Caco-2 (cell line): ENCODE measurements at places on chromosomes 4 and X.

DNA sequence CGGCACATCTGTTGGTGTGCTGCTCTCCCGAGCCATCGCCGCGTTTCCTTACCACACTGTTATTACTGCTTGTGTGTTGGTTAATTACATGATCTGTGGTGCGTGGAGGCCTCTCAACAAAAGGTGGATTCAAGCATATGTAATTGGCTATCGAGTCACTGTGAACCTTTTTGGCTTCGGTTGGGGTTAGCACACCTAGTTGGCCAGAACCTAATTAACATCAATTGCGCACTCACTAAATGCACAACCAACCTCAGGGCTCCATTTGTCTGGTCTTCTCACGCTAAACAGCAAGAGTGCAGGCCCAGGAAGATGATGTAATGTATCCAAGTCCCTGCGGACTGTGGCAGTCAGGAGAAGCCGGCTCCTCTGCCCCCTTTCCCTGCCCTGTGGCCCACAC, 17.4 kb downstream of the ENPP6 start:
- no peak for DNase-seq

DNA sequence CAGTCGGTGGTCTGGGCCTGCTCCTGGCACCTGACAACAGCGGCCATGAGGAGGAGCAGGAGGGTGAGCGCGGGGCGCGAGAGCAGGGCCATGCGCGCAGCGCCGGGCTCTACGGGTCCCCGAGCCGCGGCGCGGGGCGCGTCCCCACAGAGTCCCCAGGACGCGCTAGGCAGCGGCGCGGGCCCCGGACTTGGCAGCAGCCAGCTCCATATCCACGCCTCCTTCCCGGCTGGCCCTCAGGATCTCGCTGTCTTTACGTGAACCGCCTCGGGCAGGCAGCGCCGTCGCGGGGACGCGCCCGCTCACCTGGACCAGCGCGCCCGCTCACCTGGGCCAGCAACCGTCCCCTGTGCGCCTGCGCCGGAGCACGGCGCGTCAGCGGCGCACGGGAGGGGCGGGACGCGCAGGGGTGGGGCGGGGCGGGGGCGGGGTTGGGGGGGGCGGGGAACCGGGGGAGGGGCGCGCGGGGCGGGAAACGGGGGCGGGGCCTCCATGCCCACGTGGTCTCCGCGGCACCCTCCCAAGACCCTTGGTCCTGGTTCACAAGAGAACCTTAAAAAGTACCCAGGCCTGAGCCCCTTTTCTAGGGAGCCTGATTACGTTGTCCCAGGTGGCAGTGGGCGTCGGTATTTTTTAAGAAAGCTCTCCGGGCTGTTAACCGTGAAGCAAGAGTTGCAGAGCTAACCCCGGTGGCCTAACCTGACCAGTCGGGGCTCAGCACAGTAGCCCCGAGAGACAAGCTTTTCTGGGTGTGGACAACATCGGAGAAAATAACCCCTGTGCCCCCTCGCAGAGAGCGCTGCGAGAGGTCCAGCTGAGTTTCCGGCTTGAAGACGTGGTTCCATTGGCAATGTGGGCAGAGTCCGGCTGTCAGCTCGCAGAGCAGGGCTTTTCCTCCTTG, at the start of gene PLA2G12A:
PLA2G12A (minus strand) TSS at position 353 of the 901 bp plus-strand sequence; CDS start at position 92, 261 bp downstream.
- DNase-seq, result peak; percentile 93

DNA sequence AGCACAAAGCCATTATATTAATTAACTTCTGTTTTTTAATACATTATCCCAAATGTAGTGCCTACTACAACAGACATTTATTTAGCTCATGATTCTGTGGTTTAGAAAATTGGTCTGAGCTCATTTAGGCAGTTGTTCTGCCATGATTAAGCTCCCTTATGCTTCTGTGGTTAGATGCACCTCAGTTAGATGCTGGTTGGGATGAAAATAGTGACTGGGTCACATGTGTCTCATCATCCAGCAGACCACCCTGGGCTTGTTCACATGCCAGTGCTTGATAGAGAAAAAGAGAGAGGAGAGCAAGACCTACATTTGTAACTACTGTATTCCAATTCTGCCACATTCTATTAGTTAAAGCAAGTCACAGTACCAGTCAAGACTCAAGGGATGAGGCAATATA, 376.4 kb upstream of the GNPDA2 start:
- DNase-seq, result no peak

DNA sequence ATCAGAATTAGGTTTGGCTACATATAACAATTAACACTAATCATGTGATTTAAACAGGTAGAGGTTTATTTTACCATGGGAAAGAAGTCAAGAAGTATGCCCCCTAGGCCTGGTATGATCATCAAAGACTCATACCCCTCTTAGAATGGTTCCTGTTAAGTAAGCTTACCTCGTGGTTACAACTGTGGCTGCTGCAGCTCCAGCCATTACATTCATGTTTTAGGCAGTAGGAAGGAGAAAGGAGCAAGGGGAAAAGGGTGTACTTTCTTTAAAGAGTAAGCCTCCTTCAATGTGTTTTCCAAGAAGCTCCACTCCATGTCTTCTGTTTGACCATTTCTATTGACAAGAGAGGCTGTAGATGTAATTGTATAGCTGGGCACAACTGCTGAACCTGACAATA, 94.9 kb upstream of the GATB start:
- DNase-seq, result no peak

DNA sequence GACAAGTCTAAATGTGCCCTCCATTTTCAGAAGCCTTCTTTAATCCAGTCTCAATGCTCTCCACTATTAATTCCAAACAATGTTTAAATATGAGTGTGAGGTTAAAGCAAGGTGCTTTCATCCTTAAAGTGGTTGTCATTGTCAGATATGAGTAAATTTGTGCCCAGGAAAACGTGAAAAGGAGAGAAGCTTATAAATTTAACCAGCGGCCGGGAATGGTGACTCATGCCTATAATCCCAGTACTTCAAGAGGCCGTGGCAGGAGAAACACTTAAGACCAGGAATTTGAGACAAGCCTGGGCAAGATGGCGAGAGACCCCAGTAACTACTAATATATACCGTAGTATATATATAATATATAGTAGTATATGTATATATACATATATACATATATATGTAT, 270.0 kb downstream of the ARHGAP24 start:
- no peak for DNase-seq

GRCh38 chrX:155329293-155329692, 5.1 kb downstream of the CLIC2 start:
- no peak for DNase-seq
